Stimulated activated CD4-positive, alpha-beta T cell treated with anti-CD3 and anti-CD28 coated beads, Interleukin-15, amount 100 ng/mL, for 1 hour (primary cell): ENCODE measurements at places on chromosomes 7 and 10.

DNA sequence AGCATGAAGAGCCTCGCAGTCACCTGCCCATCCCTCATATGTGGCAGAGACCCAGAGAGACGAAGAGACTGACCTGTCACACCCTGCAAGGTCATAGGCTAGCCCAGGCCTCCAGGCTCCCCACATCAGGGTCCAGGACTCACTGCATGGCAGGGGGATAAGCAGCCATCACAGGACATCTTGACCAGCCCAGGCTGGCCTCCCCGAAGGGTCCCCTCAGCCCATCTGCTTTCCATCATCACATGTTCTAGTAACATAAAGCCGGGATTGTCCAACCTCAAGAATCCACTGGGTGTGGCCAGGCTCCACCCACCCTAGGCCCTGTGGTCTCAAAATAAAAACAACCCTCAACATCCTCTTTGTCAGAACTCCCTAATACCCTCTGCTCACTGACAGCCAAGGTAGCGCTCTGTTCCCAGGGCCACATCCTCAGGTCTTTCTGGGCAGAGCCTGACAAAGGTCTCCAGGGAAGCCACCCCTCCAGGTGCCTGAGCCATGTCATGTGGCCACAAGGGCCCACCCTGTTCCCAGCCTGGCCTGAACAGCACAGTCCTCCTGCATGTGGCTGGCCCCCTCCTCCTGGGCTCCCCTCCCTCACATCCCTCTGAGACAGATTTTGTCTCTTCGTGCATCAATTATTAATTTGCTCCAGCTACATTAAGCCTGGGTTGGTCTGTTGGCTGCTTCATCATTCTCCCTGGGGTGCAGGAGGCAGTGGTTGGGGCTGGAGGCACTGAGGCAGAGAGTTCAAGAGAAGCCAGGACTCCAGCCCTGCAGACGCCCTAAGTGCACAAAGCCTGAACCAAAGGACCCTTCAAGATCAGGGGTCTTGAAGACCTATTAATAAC lies 131.8 kb upstream of the UNC5B start:
- no peak for DNase-seq

- DNase-seq, result no peak
Observed at GRCh38 chr7:11346302-11346701, 372.6 kb downstream of the PHF14 start.

DNA sequence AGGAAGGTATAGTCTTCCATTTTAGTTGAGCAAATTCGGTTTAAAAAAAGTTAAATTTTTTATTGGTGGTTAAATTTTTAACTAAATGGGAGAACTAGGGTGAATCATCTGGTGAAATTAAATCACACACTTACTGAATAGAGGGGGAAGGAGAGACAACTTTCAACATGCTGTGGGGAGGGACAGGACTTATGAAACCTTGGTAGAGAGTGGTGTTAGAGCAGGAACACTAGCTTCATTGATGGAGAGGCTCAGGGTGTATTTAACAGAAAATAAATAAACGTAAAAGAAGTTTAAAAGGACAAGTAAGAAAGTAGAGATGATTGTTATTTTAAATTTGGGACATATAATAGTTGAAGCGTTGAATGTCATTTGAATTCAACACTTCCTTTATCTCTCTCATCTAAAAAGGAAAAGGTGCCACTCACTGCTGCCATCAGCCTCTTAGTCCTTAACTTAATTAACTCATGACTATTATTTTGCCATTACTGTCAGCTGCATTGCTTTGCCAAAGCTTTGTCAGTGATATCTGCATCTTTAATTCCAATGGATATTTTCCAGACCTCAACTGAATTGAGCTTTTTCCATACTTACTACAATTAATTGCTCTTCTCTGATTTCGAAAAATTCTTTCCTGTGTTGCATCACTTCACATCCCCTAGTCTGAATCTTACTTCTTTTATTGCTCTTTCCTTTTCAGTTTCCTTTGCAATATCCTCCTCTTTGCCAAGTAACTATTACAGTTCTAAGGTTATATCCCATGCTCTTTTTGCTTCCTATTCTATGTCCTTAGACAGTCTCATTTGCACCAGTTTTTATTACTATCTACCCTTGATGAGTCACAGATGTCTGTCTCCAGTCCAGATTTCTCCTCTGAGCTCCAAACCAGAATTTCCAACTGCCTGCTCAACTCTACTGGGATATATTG lies 71.7 kb downstream of the GNAT3 start:
- no peak for DNase-seq

- DNase-seq, result no peak
Observed at GRCh38 chr10:12785415-12785831, 216.1 kb downstream of the CCDC3 start.

GRCh38 chr10:70743430-70743788 lies 41.8 kb downstream of the TBATA start:
- no peak for DNase-seq

DNA sequence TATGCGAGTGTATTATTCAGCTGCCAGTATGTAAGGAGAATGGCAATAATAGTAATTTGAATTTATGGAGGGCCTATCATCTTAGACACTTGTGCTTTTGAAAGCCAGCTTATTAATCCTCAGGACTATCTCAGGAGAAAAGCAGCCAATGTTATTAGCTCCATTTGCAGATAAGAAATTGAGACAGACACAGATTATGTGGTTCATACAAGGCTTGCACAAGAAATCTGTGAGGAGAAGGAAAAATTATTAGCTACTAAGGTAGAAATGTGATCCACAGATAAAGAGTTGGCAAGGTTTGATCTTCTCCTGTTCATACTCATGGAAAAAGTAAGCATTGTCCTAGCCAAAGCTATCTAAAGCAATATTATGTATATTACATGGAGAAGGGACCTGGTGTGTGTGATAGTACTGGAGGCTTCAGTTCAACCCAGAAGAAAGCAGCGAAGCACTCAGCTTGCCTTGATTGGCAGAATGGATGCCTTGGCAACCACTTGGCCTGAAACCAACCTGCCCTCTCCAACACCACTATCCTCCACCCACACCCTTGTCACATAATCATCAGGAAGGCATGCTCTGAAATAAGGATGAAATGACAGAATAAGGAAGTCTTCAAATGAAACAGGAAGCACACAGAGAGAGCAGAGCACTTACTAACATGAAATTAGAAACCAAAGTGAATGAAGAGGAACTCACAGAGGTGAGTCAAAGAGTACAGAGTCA lies 18.0 kb downstream of the MACC1 start:
- DNase-seq, result no peak

GRCh38 chr7:78017591-78018100 lies 219.1 kb downstream of the PHTF2 start:
- DNase-seq, result no peak

GRCh38 chr10:75395932-75396630 lies 5.5 kb downstream of the ZNF503 start:
- DNase-seq, result no peak

GRCh38 chr7:95684037-95684436 lies 87.7 kb upstream of the PDK4 start:
- no peak for DNase-seq

GRCh38 chr7:127253281-127254162 lies 781 bp upstream of the GRM8 start:
- DNase-seq, result peak; percentile 12

DNA sequence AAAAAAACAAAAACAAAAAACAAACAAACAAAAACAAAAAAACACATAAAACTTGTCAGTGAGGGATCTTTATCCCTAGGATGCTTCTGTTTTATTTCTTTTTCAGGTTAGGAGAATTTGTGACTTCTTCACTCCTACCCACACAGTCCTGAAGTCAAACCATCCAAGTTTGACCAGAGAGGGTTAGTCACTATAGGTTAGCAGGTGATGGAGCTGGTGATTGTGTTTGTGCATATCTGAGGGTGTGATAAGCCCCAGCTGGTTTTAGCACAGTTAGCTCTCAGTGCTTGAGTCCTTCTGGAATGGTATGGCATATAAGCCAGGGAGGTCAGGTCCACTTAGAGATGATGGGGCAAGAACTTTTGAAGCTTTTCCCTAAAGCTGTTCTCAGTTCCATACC lies 11.8 kb upstream of the IKZF1 start:
- no peak for DNase-seq

DNA sequence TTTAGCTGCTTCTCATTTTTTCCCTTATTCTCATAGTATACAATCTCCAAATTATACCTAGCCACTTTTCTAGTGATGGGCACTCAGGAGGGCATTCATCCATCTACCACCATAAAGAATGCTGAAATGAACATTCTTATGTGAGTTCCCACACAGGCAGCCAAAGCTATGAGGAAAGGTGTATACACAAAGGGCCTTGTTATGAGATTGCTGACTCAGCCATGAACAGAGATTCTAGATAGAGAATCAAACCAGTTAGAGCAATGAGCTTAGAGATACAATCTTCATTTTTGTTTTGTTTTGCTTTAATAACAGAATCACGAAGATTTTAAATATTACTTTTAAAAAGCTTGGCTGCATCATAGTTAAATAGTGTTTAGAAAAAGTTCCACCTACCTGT lies 54.8 kb upstream of the TNKS2 start:
- no peak for DNase-seq

- DNase-seq, result no peak
Observed at GRCh38 chr10:102112210-102112817, 7.9 kb downstream of the LDB1 start.
